ENCODE measurements at places on chromosomes 2 and 18.

DNA sequence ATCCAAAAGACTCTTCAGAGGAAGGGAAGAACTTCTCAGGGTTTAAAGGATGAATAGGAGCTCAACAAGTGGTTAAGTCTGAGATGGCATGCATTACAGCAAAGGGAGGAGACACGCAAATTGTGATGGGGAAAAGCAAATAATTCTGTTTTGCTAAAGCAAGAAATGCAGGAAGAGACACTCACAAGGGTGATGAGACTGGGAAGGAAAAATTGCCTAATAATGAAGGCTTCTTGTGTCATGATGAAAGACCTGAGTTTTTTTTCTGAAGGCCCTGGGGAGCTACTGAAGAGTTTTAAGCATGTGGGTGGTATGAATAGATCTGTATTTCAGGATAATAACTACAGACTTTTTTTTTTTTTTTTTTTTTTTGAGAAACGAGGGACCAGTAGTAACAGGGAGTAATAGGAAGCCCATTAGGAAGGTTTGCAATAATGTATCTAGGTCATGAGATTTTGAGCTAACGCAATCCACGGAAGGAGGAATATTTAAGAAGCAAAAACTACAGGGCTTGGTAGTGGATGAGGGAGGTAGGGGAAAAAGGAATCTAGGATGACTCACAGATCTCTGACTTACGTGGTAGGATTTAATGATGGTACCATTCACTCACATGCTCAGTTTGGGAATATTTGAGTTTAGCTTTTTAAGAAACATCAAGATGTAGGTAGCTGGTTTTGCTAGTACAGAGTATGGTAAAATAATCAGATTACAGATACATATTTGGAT lies 16.0 kb upstream of the SERPINB3 start:
- DNase-seq: no peak

DNA sequence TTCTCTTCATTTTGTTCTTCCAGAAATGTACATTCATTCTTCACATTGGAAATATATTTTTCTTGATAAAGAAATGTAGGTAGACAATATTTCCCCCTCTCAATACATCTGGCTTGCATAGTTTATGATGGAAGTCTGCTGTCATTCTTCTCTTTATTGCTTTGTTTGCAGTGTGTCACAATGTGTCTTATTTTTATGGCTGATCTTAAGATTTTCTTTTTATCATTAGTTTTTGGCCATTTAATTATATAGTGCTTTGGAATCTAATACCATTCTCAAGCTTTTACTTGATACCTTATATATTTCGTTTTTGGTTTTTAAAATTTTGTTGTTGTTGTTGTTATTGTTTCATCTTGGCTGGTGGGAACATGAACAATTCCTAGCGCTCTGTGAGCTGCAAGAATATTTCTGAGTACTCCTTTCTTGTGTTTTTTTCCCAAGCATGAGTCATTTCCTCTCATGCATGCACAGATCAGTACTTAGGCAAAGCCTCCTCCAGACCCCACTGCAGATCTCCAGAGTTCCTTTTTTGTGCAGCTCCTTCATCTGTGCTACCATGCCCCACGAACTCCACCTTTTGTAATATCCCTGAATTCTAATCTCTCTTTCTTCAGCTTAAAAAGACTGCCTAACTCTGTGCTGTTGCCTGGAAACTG lies 13.7 kb upstream of the MMADHC start:
- no peak for DNase-seq

DNA sequence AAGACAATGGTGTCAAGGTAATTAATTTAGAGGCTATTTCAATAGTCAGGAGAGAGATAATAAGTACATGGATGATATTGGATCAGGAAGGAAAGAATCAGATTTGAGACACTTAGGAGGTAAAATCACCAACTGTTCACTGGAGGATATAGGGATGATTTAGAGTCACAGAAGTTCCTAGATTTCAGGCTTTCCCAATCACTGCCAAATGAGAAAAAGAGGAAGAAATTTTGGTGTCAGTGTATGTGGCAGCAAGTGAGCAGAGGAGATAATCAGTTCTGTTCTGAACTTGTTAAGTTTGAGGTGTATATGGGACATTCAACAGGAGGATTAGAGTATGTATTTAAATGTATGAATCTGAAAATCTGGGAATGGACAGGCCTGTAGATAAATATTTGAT lies 640.4 kb downstream of the NR4A2 start:
- DNase-seq: no peak

- DNase-seq: peak; percentile 56
Observed at GRCh38 chr2:220081171-220081570, 453.7 kb downstream of the SLC4A3 start.

GRCh38 chr18:35756506-35757117 lies 175.1 kb downstream of the GALNT1 start:
- DNase-seq: peak; percentile 79
